ENCODE measurements at places on chromosomes 13 and 19.

GRCh38 chr19:1942934-1943555 lies 2.1 kb downstream of the CSNK1G2 start:
- no peak for DNase-seq

DNA sequence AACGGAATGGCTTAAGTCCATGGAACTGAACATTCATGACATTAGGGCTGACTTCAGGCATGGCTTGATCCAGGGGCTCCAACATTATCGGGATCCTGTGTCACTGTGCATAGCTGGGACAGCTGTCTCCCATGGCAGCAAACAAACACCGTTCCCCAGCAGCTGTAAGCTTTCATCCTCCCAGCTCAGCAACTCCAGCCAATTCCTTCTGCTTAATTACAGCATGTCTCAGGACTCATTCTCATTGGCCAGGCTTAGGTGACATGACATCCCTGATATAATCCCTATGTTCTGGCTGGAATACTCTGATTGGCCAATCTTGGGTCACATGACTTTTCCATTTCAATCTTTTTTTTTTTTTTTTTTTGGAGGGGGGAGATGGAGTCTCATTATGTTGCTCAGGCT lies 10.9 kb upstream of the TLE5 start:
- peak; percentile 77 for DNase-seq

DNA sequence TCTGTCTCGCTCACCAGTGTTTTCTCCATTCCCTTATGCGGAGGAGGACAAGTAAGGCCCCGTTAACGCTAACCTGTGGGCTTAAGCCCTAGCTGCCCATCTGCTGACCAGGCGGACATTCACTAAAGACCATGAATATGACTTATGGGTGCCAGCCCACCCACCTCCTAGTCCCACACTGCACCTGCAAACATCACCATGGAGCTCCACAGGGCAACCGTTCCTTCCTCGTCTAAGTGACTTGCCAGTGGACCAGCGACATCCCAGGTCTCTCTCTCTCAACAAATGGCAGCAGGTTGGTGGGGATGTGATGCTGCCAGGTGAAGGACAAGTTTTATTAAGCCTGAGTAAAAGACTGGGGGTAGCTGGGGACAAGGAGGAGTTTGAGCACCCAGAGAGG lies 55.2 kb downstream of the CCDC70 start:
- no peak for DNase-seq

- no peak for DNase-seq
Observed at GRCh38 chr13:78298657-78299056, 304.7 kb downstream of the POU4F1 start.

- peak; percentile 71 for DNase-seq
Observed at GRCh38 chr19:16470911-16471811, 609 bp downstream of the EPS15L1 start.

GRCh38 chr13:41018602-41018948 lies 541 bp downstream of the ELF1 start:
- no peak for DNase-seq

DNA sequence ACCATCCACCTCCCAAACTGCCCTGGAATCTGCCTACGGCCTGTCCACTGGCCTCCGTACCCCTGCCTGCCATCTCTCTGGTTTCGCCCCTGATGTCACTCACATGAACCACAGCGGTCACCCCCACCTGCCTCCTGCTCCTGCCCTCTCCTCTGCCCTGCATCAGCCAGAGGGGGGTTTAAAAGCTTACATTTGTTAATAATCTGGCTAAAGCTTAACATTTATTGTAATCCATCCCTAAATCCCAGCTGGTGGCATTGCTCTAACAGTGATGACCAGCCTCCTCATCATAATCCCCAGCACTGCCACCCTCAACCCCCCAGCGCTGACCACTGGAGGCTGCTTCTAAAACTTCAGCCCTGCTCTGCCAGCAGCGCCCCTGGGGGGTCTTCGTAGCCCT lies 38.9 kb downstream of the DNM2 start:
- no peak for DNase-seq

Measured in hepatic stellate cell (primary cell).